ENCODE measurements at places on chromosomes 11 and 22. TPM values are rescaled to one million over a fixed set of nuclear protein-coding genes. Genes with fewer than 3 reads are reported as not detected.

DNA sequence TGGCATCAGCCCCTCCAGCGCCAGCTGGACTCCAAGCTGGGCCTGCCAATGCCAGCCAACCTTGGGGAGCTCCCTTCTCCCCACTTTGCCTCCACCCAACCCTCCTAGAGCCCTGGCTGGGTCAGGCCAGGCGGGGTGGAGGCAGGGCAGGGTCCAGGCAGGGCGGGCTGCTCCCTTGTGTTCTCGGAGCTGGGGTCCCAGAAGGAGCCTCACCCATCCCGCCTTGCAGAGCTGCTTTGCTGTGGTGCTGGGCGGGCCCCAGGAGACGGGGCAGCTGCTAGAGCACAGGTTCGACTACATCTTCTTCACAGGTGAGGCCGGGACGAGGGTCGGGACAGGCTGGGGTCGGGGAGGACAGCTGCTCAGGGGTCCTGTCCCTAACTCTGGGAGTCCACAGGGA lies 9.4 kb downstream of the ALDH3B1 start:
- no peak for DNase-seq

DNA sequence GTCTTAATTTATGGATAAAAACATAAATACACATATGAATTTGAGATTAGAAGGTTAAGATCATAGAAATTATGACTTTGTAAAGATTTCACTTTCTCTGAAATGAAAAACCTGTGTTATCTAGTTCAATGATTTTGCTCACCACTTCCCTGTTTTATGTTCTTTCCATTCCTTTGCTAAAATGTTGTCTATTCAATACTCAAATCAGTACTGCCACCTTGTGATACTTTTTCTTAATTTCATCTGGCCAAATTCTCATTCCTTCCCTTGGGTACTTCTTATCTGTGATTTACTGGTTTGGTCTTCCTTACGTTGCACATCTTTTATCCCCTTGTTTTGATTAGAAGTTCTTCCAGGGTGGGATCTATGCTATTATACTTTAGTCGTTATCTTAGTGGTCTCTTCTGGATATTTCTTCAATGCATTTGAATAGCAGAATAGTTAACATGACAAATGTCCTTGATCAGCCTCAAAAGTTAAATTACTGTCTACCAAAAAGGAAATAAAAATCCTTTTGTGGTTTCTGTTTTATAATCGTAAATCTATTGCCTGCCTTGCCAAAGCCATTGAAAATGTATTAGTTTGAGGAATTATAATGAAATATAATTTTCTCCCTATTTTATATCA lies 197.0 kb downstream of the PGR start:
- no peak for DNase-seq

DNA sequence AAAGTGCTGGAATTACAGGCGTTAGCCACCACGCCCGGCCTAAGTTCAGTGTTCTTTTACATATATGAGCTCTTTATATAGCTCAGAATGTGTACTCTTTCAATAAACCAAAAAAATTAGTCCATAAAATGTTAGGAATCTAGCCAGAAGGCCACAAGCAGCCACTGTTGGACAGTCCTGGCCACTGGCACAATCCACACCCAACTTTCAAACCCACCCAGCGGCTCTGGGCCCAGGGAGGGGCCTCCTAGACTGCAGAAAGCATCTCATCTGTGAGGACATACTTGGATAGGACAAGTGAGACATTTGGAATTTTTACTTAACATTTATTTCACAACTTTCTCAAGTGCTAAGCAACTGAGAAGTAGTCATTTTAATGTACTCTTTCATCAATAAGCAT lies 6.4 kb downstream of the PACSIN2 start:
- peak; percentile 52 for DNase-seq

DNA sequence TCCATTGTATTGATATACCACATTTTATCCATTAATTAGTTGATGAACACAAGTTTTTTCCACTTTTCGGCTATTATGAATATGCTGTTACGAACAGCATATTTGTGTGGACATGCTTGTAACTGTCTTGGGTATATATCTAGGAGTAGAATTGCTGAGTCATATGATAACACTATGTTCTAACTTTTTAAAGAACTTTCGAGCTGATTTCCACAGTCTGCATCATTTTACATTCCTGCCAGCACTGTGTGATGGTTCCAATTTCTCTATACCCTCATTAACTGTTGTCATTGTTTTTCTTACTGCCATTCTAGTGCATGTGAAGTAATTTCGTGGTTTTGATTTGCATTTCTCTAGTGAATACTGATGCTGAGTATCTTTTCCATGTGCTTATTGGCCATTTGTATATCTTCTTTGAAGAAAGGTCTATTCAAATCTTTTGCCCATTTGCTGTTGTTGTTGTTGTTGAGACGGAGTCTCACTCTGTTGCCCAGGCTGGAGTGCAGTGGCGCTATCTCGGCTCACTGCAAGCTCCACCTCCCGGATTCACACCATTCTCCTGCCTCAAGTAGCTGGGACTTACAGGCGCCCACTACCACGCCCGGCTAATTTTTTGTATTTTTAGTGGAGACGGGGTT lies 7.4 kb upstream of the RCE1 start:
- no peak for DNase-seq

DNA sequence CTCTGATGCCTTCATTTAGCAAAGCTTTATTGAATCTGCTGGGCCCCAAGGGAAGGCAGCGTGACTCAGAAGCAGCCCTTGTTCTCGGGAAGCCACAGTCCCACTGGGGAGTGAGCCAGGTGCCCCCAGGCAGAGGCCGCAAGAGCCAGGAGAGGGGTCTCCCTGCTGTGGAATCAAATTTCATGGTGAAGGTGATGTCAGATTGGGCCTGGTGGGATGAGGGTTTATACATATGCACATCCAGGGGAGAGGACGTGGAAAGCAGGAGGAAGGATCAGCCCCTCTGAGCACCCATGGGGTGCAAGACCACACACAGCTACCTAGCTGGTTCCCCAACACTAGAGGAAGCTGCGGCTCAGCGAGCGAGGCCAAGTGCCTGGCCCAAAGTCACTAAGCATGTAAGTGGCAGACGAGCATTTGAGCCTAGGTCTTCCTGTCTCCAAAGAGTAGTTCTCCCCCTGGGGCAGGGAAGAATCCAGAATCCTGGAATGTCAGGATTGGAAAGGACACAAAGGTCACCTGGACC lies 2.0 kb downstream of the SYNGR1 start:
- DNase-seq = no peak

GRCh38 chr11:62004473-62004872 lies 37.0 kb upstream of the FTH1 start:
- DNase-seq = peak; percentile 90

DNA sequence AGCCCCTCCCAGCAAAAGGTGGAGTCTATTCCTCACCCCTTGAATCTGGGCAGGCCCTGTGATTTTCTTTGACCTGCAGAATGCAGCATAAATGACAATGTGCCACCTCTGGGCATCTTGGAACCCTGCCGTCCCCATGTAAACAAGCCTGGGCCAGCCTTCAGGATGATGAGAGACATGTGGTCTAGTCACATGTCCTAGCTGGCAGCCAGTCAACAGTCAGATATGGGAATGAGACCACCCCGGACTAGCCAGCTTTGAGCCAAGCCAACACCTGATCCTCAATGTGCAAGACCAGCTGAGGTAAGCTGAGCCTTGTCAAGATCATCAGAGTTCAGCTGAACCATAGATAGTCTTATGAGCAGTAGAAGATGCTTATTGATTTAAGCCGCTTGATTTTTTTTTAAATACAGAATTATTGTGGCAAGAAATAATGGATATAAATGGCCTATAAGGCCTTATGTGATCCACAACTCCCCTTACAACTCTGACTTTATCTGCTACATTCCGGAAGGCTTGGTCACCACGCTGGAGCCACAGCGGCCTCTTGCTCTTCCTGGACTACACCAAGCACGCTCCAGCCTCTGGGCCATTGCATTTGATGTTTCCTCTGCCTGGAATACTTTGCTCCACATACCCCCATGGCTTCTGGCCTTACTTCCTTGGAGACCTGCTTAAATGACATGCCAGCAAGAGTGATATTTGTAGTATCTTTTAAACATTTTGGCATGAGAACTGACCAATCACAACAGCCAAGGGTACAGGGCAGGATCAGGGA lies 225.9 kb upstream of the SESN3 start:
- DNase-seq = no peak

MN1 gene
- 37.7 TPM for total RNA-seq

AASDHPPT gene
- 20.0 TPM for total RNA-seq

NXPE1 gene
- not detected for total RNA-seq

HTR3A gene
- not detected for total RNA-seq

CARD16 gene
- 30.6 TPM for total RNA-seq

ABTB2 gene
- 10.5 TPM for total RNA-seq
